ENCODE measurements at places on chromosomes 6 and 20.

DNA sequence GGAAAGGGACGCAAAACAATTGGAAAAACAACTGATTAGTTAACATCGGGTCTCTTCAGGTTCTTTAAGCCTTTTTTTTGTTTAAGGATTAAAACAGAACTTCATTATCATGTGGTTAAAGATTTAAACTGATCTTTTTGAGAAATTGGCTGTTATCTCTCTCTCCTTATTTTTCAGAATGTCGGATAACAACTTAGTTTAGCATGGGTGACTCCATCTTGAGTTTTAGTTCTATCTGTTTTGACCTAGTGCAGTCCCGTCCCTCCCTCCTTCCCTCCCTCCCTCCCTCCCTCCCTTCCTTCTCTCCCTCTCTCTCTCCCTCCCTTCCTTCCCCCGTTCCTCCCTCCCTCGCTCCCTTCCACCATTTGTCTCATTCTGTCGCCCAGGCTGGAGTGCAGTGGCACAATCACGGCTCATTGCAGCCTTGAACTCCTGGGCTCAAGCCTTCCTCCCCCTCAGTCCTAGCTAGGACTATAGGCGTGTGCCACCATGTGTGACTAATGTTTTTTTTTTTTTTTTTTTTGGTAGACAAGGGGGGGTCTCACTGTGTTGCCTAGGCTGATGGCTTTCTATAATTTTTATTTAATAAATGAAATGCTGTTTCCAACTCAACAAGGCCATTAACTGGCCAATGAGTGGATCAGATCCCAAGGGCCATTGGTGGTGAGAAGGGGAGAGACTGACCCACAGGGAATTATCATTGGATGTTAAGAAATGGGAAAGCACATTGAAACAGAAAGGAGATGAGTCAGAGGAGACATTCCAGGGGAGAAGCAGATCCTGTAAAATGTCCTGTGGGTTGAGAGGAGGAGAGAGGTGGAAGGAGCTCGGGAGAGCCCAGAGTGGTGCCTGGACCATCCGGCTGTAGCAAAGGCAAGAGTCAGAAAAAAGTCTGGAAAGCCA, 13.6 kb downstream of the BAK1 start:
- peak; percentile 84 for DNase-seq

DNA sequence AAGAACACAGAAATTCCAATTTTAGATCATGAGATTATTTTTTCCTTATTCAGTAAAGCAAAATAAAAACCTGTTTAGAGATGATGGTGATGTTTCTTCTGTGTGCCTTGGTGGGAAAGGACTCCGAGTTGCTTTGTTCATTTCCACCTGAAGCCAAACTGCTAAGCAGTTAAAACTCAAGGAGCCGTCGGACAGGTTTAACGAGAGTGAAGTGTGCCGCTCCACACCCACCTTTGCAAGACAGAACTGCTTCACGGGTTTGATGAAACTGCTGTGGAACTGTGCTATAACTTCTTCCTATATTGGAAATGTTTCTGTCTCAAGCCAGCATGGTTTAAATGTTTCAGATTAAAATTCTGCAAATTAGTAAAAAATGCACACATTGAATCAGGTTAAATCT, 9.2 kb upstream of the DSP start:
- no peak for DNase-seq

- no peak for DNase-seq
Observed at GRCh38 chr6:20223141-20223540, 10.9 kb upstream of the MBOAT1 start.

DNA sequence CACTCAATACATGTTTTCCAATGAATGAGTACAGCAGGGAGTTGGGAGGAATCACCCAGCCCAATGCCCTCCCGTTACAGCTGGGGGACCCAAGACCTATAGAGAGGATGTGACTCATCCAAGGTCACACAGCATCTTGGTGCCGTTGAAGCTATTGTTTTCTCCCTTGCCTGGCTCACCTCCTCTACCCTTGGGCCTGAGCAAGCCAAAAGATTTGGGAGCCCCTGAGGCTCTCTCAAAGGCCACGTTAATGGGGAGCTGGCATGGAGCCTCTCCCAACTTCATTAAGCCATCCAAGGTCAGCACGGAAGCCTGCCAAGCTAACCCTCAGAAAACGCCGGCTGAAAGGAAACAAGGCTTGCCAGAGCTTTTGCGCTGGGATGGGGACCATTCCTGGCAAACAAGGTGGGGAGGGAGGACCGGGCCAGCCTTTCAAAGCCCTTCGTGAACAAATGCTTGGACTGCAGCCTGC, 30.4 kb downstream of the KCNB1 start:
- DNase-seq = no peak

DNA sequence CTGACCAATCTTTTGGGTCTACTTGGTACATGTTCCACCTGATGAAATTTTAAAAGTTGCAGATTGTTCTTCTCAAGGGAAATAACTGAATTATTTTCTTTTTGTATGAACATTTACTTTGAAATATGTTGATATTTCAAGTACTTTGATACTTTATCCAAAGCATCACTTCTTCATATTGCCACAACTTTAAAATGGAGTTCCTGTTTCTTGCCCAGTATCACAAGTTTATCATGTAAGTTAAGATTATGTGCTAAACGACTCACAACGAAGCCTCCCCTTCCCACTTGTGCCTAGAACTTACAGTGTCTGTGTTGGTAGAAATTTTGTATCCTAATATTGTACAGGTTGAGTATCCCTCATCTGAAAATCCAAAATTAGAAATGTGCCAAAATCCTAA, 108.4 kb downstream of the ARID1B start:
- DNase-seq = no peak

DNA sequence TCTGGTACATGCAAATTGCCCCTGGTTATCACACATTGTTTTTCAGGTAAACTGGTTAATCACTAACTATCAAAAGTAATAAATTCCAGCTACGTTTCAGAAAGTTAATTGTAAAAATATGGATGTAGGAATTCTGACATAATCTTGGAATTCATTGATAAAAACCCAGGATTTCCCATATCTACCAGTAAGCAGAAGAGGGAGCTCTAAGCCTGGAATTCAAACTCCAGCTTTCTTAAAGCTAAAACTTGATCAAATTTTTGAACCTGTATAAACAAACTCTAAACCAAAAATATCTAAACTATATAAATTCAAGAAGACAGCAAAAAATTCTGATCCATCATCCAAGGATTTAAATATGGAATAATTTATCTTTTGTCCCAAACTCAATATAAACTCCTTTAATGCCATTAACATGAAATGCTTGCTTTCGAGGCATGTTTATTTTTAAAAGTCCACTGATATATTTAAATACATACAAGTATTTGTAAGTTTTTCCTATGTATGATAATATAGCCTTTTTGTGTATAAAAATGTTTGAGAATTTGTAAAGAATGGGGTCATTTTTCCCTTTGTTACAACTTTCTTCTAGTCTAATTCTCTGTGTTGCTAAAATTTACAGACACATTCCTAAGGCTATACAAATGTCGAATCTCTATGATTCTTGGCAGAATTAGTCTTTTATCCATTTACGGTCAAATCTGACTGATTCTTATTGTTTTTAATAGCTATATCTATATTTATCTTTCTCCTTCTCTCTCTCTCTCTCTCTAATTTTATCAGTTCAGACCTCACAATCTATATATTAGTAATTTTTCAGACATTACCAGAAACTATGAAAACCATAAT, 91.4 kb upstream of the RNF217 start:
- DNase-seq = peak; percentile 54

DNA sequence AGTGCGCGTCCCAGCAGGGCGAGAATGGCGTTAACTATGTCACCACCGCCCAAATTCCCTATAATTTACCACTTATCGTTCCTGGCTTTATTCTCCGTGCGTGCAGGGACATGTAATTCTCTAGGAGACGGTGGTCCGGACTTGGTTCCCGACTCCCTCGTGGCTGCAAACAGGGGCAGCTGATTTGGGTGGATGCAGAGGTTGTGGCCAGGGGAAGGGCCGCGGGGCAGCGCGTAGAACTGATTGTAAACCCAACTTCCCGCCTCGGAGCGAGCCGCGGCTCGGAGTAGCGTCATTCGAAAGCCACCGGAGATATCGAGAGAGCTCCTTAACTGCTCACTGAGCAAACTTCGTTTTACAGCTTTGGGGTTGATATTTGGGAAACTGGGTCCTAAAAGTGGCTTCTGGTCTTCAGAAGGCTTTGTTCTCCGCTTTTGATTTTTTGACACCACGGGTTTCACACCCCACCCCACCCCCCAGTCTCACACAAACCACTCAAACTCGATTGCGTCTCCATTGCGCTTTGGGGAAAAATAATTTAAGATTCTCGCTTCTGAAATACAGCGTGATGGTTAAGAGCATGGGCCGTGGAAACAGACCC, 17.5 kb upstream of the ZSCAN9 start:
- peak; percentile 46 for DNase-seq

DNA sequence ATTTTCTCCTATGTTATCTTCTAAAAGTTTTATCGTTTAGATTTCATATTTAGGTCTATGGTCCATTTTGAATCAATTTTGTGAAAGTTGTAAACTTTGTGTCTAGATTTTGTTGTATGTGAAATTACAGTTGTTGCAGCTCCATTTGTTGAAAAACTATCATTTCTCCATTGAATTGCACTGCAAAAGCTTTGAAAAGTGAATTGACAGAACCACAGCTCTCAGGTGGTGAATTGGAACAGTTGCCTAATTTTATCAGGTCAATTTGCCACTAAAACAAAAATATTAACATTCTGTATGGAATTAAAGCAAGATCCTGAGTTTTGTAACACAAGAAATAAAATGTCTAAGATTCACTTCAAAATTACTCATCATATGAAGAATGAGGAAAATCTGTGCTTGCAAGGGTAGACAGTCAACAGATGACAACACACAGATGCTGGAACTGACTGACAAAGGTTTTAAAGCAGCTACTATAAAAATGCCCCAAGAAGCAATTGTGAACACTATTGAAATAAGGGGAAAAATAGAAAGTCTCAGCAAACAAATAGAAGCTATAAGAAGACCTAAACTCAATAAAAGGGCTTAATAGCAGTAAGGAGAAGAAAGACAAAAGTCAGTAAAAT, 346.7 kb downstream of the PAX1 start:
- no peak for DNase-seq

GRCh38 chr6:122184401-122184827, 215.0 kb upstream of the HSF2 start:
- DNase-seq = peak; percentile 41

GRCh38 chr6:35248965-35249364, 10.6 kb upstream of the ZNF76 start:
- no peak for DNase-seq

DNA sequence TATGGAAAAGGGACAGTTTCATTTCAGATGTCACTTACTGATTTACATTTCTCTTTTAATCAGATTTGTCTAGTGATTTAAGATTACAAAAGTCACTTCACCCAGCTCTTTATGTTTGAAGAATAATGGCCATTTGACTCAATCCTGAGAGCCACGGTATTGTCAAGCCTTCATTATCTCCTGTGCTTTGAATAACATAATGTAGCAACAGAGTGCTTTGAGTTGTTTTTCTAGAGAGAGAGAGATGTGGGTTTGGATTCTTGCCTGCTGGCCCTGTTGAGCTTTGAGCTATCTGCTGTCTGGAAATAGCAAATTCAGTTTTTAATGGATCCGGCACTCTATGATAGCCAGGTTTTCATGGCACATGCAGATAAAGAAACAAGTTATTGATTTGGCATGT, 478.4 kb upstream of the SOX4 start:
- peak; percentile 57 for DNase-seq

GRCh38 chr6:26104457-26105108, 17.4 kb downstream of the HFE start:
- no peak for DNase-seq

GRCh38 chr20:62659488-62660239, 17.4 kb downstream of the SLCO4A1 start:
- no peak for DNase-seq

- DNase-seq = peak; percentile 58
Observed at GRCh38 chr6:47209632-47210031, 100.1 kb downstream of the TNFRSF21 start.

DNA sequence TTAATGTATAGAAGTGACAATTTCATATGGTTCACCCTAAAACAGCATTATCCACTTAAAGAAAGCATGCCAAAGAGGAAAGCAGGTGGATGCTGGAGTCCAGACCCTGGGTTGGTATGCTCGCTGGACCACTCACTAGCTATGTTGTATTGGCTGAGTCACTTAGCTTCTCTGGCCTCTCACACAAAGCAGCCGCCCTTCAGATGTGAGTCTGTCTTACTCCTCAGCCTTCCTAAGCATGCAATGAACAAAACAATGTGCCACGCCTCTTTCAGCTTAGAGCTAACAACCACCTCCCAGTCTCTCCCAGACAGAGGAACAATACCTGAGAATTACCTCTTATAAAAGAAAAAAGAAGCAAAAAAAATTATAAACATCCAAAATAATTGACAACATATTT, 29.4 kb downstream of the SIM1 start:
- peak; percentile 80 for DNase-seq

DNA sequence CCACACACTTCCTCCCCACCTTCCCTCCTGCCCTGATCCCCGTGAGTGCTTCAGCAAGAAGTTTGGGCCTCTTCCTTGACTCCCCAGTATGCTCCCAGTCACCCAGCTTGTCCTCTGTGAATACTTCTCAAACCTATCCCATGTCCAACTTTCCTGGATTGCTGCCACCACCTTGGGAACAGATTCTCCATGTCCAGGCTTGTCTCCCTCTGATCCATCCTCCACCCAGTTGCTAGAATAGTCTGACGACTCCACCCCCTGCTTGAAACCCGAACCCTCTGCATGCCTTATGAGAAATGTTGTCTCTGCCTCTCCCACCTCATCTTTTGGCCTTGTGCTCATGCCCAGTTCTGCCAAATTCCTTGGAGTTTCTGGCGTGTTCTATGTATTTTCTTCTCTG, 108.0 kb downstream of the PPP1R14C start:
- DNase-seq = peak; percentile 80

DNA sequence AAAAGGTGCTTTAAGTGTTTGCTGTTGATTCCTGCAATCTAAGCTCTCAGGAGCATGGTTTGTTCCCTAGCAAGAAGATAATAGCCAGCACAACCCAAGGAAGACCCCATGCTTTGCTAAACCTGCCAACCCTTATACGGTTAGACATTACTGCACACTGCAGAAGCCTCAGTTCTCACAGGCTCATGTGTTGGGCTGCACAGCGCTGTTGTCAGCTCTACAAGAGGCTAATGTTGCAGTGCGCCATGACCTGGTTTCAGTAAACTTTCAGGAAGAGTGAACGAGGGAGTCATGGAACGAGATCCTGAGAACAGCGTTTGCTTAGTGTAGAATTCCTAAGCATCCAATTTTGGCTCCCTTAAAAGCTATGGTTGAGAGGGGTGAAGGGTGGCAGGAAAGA, 218.5 kb downstream of the ARHGAP18 start:
- DNase-seq = peak; percentile 28

All from EH (cell line).